Caki2 (cell line): ENCODE measurements at places on chromosomes 6 and 20.

DNA sequence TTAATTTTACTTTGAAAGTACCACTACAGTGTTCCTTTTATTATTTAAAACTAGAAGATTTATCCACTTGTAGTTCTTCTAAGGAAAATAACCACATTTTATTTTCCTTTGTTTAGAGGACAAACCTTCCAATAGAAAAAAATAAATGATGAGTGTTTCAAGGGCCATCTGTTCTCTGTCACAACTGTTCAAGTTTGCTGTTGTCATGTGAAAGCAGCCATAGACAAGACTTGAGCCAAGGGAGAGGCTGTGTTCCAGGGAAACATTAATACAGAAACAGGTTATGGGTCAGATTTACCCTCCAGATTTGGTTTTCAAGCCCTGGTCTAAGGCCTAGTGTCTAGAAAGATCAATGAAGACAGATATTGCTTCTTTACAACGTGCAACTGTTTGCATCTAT is 463.6 kb downstream of the C6orf118 start:
- no peak for DNase-seq

GRCh38 chr6:155194399-155194798 is 69.4 kb upstream of the CLDN20 start:
- no peak for DNase-seq

- DNase-seq, result no peak
Observed at GRCh38 chr6:41777551-41778285, 2.0 kb downstream of the FRS3 start.

DNA sequence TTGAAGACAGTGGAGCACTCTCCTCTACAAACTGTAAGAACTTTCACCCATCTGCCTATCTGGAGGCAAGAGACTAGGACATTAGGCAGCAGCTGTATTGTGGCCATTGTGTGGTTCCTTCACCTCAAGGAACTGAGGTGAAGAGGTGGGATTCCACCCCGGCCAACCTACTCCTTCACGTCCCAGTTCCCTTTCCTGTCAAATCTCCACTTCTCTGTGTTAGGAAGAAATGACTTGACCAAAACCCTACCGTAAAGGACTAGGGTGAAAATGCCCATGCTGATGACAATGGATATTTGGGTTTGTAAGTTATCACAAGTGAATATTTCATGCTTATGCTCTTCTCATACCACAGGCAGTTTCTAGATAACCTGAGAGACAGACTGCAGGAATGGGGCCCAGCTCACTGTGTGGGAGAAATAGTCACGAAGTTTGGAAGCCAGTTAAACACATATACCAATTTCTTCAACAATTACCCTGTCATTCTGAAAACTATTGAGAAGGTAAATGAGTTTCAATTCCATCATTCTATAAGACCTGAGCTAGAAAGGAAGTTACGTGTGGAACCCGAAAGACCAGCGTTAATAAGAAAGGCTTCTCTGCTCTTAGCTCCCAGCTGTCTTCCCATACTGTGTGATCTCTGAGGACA is 86.6 kb downstream of the ECT2L start:
- no peak for DNase-seq

DNA sequence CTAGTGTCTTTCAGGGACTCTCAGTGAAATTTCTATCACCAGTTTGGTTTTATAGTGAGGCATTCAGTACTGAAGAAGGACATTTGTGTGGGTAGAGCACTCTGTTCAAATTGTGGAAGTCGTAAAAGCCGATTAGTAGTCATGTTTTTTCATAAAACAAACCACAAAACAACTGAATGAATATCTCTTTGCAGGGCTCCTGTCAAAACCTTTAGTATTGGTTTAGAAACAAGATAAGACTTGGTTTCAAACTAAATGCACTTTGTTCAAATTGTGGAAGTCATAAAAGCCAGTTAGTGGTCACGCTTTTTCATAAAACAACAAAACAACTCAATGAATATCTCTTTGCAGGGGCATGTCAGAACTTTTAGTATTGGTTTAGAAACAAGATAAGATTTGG is 23.8 kb downstream of the ADGRF4 start:
- DNase-seq, result no peak

- no peak for DNase-seq
Observed at GRCh38 chr6:88763160-88763559, 200.3 kb downstream of the RNGTT start.

DNA sequence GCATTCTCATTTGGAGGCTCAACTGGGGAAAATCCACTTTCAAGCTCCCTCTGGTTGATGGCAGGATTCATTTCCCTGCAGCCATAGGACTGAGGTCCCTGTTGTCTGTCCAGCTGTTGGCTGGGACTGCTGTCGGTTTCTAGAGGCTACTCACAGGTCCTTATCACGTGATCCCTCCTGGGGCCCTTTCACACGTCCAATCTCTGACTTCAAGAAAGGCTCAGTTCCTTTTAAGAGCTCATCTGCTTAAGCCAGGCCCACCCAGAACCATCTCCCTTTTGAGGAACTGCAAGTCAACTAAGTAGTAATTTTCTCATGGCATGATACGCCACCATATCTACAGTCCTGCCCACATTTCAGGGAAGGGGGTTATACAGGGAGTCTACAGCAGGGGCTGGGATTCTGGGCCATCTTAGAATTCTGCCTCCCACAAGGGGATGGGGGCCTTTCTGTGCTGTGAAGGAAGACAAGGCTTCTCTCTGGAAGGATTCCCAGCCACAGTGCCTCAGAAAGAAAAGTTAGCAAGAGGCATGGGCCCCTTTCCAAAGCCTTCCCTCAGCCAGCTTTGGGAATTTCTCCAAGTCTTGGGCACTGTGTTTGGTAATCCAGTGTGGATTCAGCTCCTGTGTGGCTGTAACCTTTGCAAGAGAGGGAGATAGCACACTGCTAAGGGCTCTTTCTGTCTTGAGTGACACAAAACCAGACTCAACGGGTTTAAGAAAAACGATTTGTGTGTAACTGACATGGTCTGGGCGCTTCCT is 66.4 kb downstream of the CTCFL start:
- DNase-seq, result no peak

DNA sequence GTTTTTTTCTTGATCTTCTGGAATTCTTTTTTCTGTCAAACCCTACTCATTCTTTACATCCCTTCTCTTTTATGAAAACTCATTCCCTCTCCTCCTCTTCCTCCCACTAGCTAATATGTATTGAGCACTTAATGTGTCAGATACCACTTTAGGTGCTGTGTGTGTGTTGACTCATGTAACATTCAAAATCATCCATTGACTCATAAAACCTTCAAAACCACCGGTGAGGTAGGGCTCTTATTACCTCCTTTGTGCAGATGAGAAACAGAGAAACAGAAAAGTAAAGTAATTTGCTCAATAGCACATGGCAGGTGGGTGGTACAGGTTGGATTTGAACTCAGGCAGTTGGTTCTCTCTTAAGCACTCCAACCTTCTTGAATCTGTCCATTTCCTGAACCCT is 136.3 kb upstream of the NEDD9 start:
- DNase-seq, result no peak

DNA sequence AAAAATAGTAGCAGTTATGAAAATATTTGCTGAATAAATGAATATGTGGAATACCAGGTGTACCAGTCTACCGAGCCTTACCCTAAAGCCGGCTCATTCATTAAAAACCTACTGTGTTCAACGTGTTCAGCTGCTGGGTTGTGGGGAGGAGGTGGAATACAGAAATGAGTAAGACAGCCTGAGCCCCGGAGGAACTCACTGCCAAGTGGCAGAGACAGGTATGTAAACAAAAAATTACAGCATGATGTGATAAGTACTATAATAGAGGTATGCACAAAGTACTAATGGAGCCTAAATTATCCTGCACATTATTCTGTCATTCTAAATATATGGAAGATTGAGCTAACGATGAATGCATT is 6.8 kb upstream of the ADTRP start:
- no peak for DNase-seq

DNA sequence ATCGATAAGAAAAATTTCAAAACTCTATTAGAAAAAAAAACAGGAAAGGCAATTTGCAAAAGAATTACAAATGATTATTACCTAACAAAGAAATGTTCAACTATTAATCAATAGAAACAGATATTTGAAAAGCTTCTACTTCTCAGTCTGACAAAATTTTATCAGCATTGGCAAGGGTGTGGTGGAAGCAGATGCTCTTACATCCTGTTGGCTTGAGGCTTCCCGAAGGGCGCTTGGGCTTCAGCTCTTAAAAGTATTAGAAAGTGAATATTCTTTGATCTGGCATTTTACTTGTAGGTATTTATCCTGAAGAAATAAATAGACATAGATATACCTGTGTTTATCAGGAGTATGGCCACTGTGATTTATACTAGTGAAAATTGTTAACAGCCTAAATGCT is 38.7 kb downstream of the SLC35D3 start:
- DNase-seq, result no peak

GRCh38 chr20:23315099-23315498 is 35.5 kb upstream of the NXT1 start:
- no peak for DNase-seq

DNA sequence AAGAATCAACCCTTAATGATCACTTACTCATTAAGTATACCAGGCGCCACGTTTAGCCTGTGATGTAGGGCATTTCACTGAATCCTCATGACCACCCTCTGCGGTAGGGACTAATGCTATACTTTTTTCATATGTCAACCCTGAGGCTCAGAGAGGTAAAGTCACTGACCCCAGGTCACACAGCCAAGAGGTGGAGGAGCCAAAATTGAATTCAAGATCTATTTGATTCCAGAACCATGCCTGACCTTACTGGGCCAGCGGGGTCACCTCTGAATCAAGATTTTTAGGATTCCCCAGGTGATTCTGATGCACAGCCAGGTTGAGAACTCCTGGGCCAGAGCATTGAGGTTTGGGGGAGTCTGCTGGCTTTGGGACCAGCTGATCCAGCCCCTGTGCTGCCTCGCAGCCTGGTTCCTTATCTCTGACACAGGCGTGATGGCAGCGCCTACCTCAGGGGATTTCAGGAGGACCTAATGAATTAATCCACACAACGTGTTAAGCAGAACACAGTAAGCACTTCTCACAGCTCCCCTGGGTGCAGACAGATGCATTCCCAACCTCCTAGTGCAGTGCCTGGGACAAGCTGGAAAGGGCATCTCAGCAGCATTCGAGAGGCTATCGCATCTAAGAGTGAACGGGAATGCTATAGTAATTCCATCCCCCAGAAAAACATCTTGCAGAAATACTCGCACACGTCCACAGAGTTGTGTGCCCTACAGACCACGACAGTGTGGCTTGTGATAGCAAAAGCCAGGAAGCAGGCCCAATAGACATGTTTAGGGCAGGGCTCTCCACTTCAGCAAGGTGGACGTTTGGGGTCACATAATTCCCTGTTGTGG is 101.4 kb upstream of the PTPN1 start:
- no peak for DNase-seq

GRCh38 chr6:163387317-163387716 is 27.2 kb upstream of the QKI start:
- DNase-seq, result no peak

GRCh38 chr6:158894193-158894592 is 75.0 kb upstream of the EZR start:
- DNase-seq, result peak; percentile 92

GRCh38 chr6:49888742-49889431 is 22.6 kb upstream of the CRISP1 start:
- DNase-seq, result no peak

DNA sequence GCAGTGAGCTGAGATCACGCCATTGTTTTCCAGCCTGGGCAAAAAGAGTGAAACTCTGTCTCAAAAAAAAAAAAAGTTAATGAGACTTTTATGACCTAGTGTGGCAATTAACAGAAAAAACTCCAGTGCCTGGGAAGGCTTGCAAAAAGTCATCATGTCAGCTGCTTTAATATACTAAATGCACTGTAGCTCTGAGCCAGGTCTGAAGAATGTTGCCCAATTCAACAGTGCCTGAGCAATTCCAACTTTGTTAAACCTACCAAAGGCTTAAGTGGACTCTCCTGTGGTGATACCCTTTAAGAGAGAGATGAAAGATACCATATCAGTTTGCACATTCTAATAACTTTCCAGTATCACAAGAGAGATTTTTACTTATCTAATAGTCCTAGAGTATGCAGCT is 6.5 kb upstream of the ROS1 start:
- no peak for DNase-seq

- DNase-seq, result no peak
Observed at GRCh38 chr6:169915769-169916550, 164.5 kb downstream of the ERMARD start.

- DNase-seq, result no peak
Observed at GRCh38 chr6:114157848-114158247, 185.0 kb downstream of the HS3ST5 start.

GRCh38 chr6:158619922-158620801 is 24.4 kb downstream of the DYNLT1 start:
- DNase-seq, result no peak

DNA sequence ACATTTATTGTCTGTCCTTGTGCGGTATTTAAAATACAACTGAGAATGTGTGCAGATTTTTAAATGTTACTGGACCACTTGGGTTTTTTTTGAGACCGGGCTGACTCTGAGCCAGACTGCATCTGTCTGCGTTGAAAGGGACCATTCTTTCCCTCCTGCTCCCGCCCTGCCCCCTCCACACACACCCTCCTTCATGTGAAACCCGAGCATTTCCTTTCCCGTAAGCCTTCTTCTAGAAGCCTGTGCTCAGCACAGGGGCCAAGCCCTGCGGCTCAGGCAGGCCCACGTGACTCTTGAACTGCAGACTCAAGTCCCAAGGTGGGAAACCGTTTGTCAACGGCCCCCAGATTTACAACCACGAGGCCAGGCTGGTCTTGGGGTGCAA is 82.7 kb upstream of the FOXC1 start:
- no peak for DNase-seq

GRCh38 chr20:12528104-12528503 is 480.7 kb upstream of the SPTLC3 start:
- DNase-seq, result no peak

- DNase-seq, result no peak
Observed at GRCh38 chr6:125658759-125659431, 90.5 kb upstream of the HEY2 start.

- no peak for DNase-seq
Observed at GRCh38 chr6:117711369-117711768, 36.1 kb downstream of the NUS1 start.

- DNase-seq, result no peak
Observed at GRCh38 chr6:141401168-141401567, 731.6 kb upstream of the GJE1 start.

GRCh38 chr6:70151616-70152015 is 151.3 kb downstream of the COL9A1 start:
- no peak for DNase-seq

GRCh38 chr20:50434653-50435396 is 75.4 kb upstream of the PTPN1 start:
- DNase-seq, result no peak

DNA sequence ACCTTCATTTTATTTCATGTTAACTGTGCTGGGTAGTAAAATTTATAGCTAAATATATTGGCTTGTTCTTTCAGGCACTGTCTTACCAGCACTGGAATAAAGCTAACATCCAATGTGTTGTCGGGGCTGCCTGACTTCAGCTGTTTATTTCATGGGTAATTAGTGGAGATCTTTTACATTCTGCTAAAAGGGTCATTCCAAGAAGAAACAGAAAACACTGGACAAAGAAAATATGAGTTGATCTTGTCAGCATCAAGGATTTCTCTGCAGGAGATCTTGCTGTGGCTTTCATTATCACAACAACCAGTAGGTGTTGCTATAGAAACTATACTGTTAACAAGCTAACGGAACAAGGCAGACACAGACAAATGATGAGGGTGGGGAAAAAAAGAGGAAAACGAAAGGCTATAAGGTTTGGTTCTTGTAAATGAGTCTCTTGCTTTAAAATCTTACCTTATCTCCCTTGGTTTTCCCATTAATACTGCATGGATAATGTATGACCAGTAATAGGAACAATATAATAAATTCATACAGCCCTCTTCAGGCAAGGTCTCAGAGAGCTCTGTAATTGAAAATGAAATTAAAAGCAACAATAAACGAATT is 206.8 kb downstream of the SIM1 start:
- peak; percentile 80 for DNase-seq

- no peak for DNase-seq
Observed at GRCh38 chr6:19864285-19864684, 27.1 kb downstream of the ID4 start.
